Mammary epithelial cell (primary cell): ENCODE measurements at places on chromosomes 13 and 19. TPM values are rescaled to one million over a fixed set of nuclear protein-coding genes. Genes with fewer than 3 reads are reported as not detected.

DNA sequence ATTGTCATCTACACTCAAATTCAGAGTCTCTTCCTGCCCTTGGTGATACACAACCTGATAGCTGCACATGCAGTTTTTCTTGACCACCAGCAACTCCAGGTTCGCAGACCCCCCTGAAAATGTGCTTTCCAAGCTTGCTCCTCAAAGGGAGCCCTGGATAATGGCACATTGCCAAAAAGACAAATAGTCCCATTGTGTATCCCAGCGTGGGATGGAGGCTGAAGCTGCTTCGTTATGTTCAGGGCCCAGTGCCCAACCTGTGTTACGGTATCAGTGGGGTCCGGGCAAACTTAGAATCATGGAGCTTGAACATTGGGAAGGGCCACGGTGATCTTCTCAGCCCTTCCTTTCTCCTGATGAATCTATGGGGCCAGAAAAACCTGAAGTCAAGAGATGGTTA is 173.0 kb downstream of the TEX29 start:
- DNase-seq: no peak

GRCh38 chr19:5664515-5664914 is 15.8 kb downstream of the MICOS13 start:
- DNase-seq: no peak

GRCh38 chr19:14554382-14554812 is 17.5 kb downstream of the NDUFB7 start:
- DNase-seq: peak; percentile 70

DNA sequence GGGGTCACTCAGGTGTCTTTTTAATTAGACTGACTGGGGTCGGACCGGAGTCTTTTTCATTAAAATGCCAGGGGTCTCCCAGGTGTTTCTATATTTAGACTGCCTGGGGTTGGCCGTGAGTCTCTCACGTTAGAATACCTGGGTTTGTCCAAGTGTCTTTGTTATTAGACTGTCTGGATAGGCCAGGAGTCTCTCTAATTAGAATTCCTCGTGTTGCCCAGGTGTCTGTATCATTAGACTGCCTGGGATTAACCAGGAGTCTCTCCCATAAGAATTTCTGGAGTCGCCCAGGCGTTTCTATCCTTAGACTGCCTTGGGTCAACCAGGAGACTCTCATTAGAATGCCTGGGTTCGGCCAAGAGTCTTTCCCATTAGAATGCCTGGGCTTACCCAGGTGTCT is 1445.7 kb downstream of the UQCRFS1 start:
- DNase-seq: no peak

DNA sequence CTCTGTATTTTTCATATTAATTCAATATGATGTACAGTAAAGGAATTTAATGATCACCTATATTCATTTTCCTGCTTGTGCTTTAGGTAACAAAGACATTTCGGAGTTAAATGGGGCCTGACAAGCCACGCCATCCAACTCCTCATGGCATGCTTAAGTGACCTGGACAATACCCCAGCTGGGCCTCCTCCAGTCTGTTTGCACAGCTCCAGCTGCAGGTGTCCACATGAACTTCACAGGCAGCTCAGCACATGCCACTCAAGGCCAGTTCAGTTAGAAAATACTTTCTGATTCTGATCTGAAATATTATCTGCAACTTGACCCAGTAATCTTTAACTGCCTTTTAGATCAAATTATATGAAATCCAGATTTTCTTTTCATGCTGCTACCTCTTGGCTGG is 89.6 kb upstream of the SLC15A1 start:
- DNase-seq: no peak

- DNase-seq: no peak
Measured at GRCh38 chr13:45337395-45337794, 3.6 kb downstream of the TPT1 start.

GRCh38 chr19:6668691-6669090 is 1.3 kb downstream of the TNFSF14 start:
- no peak for DNase-seq

- peak; percentile 27 for DNase-seq
Measured at GRCh38 chr19:16899566-16900075, 10.8 kb downstream of the F2RL3 start.

GRCh38 chr13:51585696-51586095 is 1.4 kb downstream of the WDFY2 start:
- DNase-seq: peak; percentile 72

DNA sequence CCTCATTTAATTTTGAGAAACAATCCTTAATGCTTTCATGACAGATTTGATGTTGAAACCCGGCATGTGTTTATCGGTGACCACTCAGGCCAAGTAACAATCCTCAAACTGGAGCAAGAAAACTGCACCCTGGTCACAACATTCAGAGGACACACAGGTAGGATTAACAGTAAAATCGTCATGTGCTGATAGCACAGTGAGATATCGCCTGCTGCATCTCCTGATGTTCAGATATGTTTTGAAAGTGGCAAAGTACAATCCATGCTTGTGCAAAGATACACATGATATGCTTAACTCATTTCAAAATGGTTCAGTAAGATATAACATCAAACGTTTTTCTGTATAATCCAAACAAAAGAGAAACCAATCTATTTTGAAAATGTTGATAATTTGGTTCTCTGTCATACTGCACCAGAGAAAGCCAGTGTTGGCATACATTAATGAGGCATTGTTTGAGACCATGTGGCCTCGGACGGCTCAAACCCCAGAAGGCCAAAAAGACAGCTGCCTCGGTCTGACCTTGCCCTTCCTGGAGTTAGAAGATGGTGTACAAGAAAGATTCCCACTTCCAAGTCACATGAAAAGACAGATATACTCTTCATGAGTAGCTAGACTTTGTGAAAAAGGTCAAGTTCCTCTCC is 76.2 kb downstream of the DHRS12 start:
- DNase-seq: no peak

GRCh38 chr13:30157616-30157993 is 149.7 kb downstream of the KATNAL1 start:
- DNase-seq: no peak

- DNase-seq: no peak
Measured at GRCh38 chr13:60620611-60621395, 223.8 kb downstream of the TDRD3 start.

GRCh38 chr13:42899266-42899665 is 92.8 kb downstream of the EPSTI1 start:
- DNase-seq: no peak

GRCh38 chr19:55152017-55152416 is 3.0 kb upstream of the TNNT1 start:
- no peak for DNase-seq

DNA sequence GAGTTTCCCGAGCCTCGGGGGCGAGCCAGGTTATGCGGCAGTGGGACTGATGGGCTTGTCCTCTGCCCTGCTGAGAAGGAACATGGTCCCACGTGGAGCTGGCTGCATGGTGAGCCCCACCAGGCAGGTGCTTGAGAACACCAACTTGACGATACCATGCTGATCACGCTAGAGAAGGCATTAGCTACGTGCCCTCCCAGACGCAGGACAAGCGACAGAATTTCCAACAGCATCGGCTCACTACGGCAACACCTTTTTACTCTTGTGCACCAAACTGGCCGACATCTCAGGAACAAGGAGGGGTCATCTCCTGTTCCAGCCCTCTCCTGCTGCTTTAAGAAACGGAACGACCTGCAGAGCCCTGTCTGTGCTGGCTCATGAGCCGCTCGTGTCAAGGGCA is 8.3 kb downstream of the ZFR2 start:
- no peak for DNase-seq

- DNase-seq: no peak
Measured at GRCh38 chr13:29073755-29074154, 253.6 kb downstream of the MTUS2 start.

DNA sequence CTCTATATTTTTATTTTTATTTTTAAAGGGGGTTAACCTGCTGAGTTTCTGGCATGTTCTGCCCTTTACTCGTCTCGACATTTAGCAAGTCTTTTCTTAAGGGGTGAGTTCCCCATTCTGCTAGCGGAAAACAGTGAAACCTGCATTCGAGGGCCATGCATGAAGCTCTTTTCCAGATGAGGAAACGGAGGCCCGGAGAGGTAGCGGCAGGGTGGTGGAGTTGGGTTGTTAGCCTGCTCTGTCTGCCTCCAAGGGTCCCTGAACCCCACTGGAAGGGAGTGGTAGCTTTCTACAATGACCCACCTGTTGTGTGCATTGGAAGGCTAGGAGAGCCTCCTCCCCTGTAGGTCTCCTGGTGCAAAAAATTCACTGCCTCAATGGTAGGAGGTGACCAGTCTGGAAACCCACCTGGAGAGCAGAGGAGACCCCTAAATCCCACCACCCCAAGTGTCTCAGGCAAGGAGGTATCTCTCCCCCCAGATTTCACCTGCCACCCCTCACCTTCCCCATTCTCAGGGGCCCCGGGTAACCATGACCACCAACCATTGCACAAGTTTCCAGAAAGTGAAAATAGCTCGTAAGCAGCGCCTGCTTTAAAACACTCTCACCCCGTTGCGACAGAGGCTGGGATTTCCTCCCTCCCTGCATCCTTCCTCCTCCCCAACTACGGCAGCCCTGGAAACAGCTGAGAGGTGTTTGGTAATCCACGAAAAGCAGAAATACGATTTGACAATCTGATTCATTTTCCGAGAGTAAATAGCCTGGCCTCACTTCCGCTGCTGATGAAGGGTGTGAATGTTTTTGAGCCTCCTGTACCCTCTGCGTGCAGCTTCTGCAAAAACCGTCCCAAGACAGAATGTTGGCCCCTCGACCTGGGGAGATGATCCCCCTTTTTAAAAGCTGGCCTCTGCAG is 3.5 kb downstream of the KLF2 start:
- DNase-seq: no peak

GRCh38 chr19:41615207-41615606 is 11.7 kb downstream of the CEACAM4 start:
- no peak for DNase-seq

GRCh38 chr19:19262190-19263057 is 10.7 kb downstream of the TM6SF2 start:
- no peak for DNase-seq

The DMWD gene
- total RNA-seq: 53.9 and 56.7 TPM in 2 replicates

The ERICH6B gene
- not detected in 2 replicates for total RNA-seq

The CEACAM4 gene
- not detected in 2 replicates for total RNA-seq

The KCTD12 gene
- total RNA-seq: 52.0 and 80.1 TPM in 2 replicates

The SHISA2 gene
- total RNA-seq: 0.11 and 0.31 TPM in 2 replicates

The HSH2D gene
- under 0.01 TPM for total RNA-seq

The ZNF491 gene
- total RNA-seq: 1.5 TPM

The LAIR1 gene
- total RNA-seq: not detected in 2 replicates

The LILRB5 gene
- not detected for total RNA-seq

The JSRP1 gene
- total RNA-seq: 0.38 TPM in 1 of 2 replicates, not detected in the other

The ADGRE1 gene
- not detected in 2 replicates for total RNA-seq

The ERCC2 gene
- 17.7 TPM for total RNA-seq

The NPAS1 gene
- 0.71 and 1.1 TPM in 2 replicates for total RNA-seq
